ENCODE measurements at places on chromosomes 3 and 15.

DNA sequence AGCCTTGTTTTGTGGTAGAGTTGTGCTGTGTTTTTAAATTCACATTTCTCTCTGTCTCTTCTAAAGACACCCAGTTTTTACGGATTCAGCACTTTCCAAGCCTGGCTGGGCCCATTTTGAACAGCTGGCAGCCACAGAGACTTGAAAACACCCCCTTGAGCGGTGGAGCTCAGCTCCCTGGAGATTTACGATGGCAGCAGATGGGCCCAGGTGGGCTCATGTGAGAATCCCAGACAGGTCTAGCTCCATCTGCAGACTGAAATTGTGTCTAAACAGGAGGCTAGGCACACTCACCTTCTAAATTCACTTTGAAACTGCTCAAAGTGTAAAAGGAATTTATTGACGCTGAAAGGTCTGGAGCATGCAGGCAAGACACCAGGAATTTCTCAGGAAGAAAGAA lies 232.0 kb upstream of the HES1 start:
- DNase-seq = no peak

DNA sequence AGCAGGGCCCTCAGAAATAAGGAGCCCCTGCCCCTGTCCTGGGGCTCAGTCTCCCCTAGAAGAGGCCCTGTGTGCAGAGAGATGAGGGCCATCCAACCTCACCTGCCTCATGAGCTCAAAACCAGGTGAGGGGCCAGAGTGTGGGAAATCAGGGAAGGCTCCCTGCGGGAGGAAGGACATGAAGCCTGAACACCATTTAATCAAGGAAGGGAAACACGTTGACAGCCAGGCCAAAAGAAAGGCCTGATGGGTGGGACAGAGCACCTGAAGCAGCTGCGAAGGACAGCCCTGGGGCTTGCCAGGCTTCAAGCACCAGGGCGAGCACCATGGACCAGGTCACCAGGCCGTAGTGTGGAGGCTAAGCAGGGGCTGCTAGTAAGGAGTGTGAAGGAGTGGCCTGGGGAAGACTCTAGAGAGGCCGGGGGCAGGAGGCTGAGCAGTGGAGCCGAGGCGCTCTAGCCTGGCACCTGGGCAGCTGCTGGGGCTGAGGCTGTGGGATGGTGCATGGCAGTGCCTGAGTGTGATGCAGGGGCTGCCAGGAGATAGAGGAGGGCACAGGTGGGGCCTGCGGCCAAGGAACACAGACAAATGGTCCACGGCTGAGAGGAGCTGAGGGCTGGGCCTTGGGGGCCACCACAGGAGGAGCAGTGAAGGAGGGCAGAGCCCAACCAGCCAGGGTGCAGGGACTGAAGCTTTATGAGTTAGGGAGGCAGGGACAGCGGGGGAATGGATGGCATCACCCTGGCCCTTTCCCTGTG lies 16.1 kb downstream of the ACAA1 start:
- no peak for DNase-seq

- peak; percentile 79 for DNase-seq
These were observed 117.4 kb downstream of the TIGIT start for GRCh38 chr3:114411190-114411668.

- DNase-seq = no peak
These were observed 10.3 kb upstream of the SLCO2A1 start for GRCh38 chr3:134040066-134040465.

- no peak for DNase-seq
These were observed 153.4 kb upstream of the TSPAN3 start for GRCh38 chr15:77224352-77224751.

DNA sequence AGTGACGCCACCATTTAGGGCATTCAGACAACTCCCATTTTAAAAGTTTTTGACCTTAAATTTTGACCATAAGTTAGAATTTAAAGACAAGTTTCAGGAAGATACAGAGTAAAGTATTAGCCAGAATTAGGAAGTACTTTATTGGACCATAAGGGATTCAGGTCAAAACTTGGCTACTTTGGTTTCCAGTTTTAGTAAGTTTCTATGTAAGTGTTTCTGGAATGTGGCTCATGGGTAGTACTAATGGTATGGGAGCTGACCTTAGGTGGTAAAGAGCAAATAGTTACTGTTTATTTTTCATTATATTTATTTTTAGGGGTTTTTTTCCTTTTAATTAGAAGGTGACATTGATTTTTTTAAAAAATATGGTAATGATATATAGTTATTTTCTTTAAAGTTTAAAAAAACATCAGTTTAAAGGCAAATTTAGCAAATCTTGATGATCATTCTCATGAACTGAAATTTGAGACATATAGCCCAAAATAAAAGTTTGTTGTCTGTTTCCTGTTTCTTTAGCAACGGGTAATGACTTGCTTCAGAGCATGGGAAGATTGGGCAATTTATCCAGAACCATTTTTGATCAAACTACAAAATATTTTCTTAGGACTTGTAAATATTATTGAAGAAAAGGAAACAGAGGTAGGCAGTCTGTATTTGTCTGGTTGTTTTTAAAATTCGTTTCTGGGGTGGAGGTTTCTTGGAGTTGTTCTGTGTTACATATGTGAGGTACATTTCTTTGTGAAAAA lies 34.3 kb downstream of the U2SURP start:
- peak; percentile 19 for DNase-seq

GRCh38 chr15:80060356-80061006 lies 1.0 kb downstream of the ZFAND6 start:
- DNase-seq = peak; percentile 65

- DNase-seq = no peak
These were observed 59.7 kb upstream of the MINAR1 start for GRCh38 chr15:79372428-79372827.

DNA sequence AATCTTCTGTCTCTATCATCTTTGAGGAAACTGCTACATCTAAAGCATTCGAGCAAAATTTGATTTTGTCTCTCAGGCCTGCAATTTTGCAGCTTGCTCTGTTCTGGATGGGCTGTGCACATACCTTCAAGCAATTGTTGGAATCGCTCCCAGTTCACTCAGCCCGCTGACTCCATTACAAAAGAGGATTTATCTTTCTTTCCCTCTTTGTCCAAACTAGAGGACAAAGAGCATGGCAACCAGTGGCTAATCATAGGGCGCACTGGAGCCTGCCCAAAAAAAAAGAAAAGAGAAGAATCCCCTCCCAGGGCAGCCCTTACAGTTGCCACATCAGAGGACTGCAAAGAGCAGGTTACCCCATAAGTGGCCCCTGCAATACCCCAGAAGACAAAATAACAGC lies 49.0 kb upstream of the DUT start:
- peak; percentile 24 for DNase-seq

DNA sequence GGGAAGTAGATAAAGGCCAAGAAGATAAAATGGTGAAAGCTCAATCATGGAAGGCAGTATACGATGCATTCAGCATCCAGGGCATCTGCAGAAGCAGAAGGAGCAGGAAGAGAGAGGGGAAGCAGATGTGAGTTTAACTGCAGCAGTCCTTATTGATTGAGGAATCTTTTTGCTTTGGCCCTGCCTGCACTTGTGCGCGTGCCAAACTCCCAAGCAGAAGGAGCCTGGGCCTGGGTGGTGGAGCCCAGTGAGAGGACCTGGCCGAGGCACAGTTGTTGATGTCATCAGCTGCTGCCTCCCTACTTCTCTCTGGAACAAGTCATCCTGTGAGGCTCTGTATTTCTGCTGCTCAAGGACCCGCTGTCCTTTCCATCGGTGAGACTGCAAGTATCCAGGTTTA lies 65.5 kb upstream of the ROPN1 start:
- DNase-seq = no peak

All from astrocyte of the spinal cord (primary cell).